ENCODE measurements at places on chromosomes 2 and 18.

DNA sequence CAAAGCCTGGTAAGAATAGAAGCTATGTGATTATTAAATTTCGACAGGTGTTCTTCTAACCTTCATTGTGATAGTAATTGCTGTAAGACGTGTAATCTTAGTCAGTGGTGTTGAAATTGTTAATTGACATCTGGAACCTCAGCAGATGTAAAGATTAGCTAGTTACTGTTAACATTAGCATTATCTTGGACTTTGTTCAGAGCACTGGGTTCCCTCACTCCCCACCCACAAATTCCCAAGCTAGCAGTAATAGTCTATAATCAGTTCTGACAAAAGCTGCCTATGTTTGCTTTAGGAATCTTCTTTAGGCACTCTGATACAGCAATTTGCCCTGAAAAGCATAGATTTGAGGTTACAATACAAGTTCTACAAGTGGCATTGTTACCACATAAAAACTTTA, 233.7 kb downstream of the EN1 start:
- DNase-seq = no peak

- DNase-seq = no peak
These were observed 11.1 kb downstream of the OTOF start for GRCh38 chr2:26466662-26467310.

- DNase-seq = no peak
These were observed 5.3 kb downstream of the COX5B start for GRCh38 chr2:97651114-97651513.

DNA sequence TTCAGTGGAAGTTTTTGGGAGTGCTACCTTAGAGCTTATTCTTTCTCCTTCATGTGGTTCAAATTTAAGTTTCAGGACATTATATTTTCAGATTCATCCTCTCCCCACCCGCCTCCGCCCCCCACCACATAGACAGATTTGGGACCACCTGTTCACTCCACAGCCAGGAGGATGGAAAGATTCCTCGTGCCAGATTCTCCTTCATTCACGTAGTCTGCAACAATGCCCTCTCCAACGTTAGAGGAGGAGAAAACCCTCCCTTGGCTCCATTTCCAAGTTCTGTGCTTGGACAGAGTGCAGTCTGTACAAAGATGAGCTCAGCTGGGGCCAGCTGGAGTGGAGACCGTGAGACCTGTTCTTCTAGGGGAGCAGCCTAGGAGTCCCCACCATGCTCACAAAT, 26.2 kb downstream of the POU3F3 start:
- DNase-seq = no peak

DNA sequence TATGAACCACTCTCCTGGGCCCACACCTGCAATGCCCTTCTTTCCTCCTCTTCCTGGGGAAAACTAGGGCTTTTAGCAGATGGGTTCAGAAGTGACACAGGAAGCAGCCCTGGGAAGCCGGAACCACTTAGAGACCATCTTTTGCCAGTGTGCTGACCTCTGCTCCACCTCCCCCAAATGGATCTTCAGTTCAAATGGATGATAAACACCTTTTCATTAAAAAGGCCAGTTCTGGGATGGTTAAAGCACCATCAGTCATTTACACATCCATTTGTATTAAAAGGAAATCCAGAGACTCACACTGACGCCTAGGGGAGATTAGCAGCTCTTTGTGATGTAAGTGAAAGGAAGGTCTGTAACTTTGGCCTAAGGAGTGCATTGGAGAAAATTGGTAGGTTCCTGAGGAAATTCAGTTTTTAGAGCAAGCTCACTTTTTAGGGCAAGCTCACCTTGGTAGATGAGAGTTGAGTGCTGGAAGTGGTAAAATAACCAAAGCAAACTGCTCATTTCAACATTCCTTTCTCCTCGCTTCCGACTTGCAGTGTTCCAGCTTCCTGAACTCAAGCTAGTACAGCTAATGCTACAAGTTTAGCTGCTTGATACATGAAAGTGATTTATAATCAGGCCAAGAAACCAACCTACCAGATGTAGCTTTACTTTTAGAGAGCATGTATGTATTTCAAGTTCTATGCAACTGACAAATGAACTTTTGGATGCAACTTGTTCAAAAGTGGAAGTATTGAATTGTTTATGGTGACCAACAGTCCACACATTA, 47.7 kb downstream of the ACTR2 start:
- DNase-seq = no peak

Data from fibroblast of mammary gland (primary cell).